ENCODE measurements at places on chromosomes 7 and 10.

GRCh38 chr7:136492366-136492765 is 376.1 kb upstream of the CHRM2 start:
- DNase-seq = no peak

DNA sequence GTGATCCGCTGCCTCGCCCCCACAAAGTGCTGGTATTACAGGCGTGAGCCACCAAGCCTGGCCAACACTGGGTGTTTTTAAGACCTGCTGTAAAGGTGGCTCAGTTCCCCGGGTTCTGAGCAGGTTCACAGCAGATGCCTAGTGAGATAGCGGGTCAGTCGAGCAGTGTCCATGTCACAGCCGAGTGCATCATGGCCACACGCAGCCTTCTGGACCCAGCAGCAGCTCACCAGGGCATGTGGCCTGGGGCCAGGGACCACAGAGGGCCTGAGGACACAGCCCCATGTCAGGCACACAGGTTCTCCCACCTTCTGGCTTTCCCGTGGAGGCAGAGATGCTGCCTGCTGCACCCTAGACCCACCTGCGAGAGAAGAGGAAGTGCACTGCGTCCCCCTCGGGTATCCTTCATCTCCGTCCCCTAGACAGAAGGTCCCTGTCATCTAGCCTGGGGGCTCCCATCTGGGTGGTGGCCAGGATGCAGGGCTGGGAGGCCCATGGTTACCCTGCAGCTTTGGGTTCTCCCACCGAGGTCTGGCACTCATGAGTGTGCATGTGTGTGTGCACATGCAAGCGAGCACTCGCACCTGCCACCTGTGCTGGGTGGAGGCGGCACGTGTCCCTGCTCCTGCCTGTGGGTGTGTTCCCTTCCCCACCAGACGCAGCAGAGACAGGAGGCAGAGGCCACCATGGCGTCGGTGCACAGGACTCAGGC is 98.6 kb downstream of the NKX6-2 start:
- peak; percentile 28 for DNase-seq

DNA sequence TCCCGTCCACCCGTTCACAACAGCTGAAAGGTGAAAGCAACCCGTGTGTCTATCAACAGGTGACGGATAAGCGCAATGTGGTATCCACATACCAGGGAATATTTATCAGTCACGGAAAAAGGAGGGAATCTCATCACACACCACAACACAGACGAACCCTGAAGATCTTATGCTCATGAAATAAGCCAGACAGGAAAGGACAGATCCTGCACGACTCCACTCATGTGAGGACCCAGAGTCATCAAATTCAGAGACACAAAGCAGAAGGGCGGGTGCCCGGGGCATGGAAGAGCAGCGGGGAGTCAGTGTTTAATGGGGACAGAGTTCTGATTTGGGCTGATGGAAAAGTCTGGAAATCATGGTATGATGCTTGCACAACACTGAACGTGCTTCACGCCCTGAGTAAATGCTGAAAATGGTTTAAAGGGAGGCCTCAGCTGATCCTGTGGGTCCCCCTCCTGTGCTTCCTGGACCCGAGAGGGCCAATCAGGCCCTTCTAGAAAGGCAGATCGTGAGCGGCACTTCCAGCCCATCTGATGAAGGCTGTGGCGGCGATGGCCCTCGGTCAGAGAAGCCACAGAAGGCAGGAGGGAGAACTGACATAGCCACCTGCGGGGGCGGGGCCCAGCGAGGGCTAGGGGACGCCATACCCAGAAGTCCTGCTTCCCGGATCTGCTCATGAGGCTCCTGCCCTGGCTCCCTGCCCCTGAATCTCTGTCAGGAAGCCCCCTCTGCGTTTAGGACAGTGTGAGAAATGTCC is 19.1 kb downstream of the WDR86 start:
- DNase-seq = no peak

- no peak for DNase-seq
These were observed 13.8 kb upstream of the POT1 start for GRCh38 chr7:124943472-124943871.

DNA sequence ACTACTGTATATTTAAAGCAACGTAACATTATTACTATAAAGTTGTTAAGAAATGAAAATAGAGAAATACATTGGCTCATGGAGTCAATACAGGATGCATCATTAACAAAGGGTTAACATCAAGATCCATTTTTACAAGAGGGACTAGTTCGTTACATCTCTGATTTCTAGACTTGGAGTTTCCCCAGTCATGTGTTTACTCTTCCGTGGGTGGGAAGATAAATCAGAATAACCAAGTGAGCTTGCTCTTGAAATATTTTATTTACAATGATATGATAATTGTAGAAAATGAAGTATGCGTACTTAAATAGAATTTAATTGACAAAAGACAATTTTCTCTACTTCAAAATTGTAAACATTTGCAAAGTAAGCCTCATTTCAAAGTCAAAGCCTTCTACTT is 1.0 kb upstream of the PRKAR2B start:
- DNase-seq = no peak

DNA sequence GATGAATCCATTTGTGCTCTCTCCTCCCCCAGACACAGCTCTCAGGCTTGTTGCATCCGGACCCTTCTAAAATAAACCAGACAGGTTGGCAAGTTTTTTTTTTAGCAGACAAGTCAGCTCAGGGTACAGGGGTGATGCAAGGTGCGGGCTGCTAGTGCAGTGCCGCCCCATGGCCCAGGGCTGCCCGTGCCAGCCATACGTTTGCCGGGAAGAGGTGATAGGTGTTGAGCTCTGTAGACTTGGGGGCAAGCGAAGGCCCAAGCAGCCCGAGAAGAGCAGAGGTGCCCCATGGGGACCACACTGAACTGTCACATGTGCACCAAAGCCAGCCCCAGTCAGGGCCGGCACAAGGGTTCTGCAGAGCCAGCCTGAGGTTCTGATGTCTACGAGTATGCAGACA is 57.1 kb upstream of the PDSS1 start:
- DNase-seq = no peak

DNA sequence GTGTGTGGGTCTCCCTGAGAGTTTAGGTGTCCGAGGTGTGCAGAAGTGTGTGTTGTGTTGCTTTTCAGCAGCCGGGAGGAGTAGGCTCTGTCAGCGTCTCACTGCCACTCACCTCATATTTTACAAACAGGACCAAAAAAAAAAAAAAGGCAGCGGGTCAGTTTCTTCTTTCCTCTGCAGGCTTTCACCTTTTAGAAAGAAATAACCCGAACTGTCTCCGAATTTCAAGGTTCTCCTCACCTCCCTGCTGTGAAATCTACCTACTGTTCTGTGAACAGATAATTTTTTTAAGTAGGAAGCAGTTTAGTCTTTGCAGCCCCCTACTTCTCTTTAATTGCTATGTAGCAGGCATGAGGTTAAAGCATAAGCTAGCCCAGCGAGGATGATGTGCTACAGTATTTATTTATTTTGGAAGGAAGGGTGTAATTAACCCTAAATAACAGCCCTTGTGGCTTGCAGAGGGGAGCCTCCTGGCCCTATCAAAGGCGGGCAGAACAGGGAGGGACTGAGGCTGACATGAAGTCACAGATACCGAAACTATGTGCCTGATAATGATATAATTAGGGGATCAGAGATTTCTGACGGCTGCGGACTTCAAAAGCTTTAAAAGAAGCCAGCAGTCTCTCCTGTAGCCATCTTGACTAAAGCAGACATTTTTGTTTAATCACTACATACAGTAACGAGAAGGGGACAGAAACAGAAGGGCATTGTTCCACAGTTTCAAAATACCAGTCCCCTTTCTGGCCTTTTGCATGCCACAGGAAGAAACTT is 1.6 kb downstream of the BAMBI start:
- no peak for DNase-seq

DNA sequence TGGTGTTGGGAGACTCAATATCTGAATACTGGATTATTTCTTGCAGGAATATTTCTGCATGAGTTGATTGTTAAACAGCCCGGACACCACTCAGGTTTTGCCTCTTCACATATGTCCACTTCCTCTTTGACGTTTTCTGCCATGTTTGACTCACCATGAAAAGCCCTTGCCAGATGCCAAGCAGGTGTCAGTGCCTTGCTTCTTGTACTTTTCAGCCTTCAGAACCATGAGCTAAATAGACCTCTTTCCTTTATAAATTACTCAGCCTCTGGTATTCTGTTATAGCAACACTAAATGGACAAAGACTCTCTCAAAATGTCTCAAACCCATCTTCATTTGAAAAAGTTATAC is 24.7 kb upstream of the MACC1 start:
- DNase-seq = no peak

DNA sequence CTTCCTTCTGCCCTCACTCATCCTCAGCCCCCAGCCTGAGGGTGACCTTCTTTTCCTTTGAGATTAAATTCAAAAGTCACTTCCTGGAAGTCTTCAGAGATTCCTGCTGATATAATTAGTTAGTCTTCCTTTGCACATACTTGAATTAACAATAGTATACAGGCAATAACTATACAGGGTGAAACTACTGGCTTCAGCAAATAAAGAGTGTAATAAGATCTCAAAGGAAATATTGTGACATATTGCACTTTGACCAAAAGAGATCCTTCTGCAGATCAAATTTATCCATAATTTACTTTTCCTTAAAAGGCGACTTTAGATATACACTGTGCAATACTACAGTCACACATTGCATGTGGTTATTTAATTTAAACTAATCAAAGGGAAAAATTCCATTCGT is 123.8 kb downstream of the SEMA3A start:
- DNase-seq = no peak
